ENCODE measurements at places on chromosomes 13 and 19.

- peak; percentile 31 for DNase-seq
Measured at GRCh38 chr13:43573361-43573740, 213.4 kb downstream of the ENOX1 start.

DNA sequence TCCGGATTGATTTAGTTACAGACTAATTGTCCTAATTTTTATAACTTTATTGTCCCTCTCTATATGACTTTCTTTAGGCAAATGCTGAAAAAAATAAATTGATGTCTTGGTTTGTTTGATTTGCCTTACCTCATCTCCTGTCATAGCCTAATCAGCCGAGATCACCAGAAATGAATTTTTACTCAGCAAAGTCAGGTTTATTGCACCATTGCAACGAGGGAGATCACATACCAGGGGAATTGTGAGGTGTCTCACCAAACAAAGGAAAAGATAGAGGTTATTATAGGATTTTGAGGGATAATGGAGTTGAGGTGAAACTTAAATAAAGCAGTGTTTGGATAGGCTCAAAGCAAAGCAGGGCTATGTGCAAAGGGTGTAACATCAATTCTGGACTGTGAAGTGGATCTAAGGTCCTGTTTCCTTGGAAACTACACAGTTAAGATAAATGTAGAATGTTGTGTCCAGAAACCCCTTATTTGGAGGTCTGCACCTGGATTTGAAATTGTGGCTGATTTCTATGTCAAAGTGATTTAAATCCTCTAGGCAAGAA, 372.6 kb downstream of the OXGR1 start:
- no peak for DNase-seq

GRCh38 chr19:52786078-52786463, 520 bp downstream of the ZNF600 start:
- no peak for DNase-seq

GRCh38 chr13:38141792-38142191, 207.9 kb upstream of the UFM1 start:
- peak; percentile 15 for DNase-seq

- no peak for DNase-seq
Measured at GRCh38 chr13:94515374-94515773, 35.9 kb upstream of the DCT start.

- DNase-seq, result no peak
Measured at GRCh38 chr19:37977992-37978391, 71.0 kb downstream of the SIPA1L3 start.

- no peak for DNase-seq
Measured at GRCh38 chr13:95497381-95497807, 55.1 kb upstream of the CLDN10 start.

- no peak for DNase-seq
Measured at GRCh38 chr13:22599156-22599555, 581.6 kb upstream of the SGCG start.

GRCh38 chr13:35747594-35747993, 271.1 kb upstream of the MAB21L1 start:
- no peak for DNase-seq

- peak; percentile 93 for DNase-seq
Measured at GRCh38 chr13:60158321-60158801, 5.4 kb downstream of the DIAPH3 start.

DNA sequence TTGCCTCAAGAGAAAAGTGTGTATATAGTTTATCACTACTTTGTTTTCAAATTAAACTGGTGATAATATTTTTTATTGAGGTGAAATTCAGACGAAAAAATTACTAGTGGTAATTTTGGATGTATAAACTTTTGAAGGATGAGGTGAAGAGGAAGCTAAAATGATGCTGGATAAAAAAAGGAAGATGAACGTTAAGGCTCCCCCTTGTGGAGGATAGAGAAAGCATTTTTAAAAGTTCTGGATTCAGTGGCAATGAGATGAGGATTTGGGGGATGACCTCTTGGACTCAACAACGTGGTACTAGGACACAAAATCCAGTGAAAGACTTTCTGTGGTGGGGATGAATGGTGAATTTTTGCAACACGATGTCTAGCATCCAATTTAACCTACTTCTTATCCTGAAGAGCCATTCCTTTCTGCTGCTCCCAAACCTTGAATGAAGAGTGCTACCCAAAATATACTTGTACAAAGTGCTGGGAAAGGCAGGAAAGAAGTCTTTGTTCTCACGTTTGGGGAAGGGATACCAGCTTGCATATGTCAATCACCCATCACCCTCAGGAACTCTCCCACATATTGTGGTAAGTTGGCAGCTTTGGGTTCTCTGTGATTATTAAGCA, 7.3 kb upstream of the SIGLEC5 start:
- no peak for DNase-seq

- no peak for DNase-seq
Measured at GRCh38 chr13:38053896-38054295, 184.3 kb upstream of the TRPC4 start.

GRCh38 chr19:9673912-9674662, 813 bp downstream of the ZNF562 start:
- DNase-seq, result no peak

DNA sequence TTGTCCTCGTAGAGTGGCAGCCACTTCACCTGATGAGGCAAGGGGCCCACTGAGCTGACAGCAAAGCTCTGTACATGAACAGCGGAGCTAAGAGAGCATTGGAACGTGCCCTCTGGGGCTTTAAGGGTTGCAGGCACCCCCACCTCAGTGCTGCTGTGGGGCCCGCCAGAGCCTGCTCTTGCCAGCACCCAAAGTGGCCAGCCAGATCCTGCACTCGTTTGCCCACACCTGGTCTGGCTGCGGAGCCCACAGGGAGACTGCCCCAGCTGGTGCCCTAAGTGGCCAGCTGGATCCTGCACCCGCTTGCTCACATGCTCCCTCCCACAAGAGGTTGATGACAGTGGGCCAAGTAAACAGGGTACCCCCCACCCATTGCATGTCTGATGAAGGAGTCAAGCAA, 783.4 kb upstream of the MIR17HG start:
- no peak for DNase-seq

DNA sequence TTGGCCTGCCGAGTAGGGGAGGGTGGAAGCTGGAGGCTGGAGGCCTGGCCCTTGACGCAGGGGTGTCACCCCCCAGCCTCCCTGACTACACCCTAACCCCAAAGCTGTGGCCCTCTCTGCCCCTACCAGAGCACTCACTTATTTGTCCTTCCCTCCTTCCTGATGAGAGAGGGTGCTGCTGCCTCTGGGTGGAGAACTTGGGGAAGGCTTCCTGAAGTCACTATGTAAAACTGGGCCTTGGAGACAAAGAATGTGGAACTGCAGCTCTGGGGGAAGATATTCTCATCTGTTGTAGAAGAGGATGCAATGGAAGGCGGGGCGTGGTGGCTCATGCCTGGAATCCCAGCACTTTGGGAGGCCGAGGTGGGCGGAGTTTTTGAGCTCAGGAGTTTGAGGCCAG, 485.2 kb downstream of the ZNF536 start:
- DNase-seq, result no peak

DNA sequence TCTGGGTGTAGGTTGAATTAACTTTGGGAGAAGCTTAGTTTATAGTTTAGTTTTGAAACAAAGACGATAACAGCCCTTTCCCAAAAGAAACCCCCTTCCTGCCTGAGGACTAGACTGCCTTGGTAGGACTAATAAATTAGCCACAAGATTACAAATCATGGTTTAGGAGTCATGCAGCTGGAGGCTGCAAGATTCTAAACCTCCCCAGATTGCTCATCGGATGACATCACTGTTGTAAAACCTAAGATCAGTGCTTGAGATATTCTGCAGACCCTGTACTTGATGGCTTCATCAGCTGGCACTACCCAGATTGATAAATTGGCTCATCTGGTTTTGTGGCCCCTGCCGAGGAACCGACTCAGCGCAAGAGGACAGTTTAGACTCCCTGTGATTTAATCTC, 35.9 kb upstream of the MPHOSPH8 start:
- no peak for DNase-seq

DNA sequence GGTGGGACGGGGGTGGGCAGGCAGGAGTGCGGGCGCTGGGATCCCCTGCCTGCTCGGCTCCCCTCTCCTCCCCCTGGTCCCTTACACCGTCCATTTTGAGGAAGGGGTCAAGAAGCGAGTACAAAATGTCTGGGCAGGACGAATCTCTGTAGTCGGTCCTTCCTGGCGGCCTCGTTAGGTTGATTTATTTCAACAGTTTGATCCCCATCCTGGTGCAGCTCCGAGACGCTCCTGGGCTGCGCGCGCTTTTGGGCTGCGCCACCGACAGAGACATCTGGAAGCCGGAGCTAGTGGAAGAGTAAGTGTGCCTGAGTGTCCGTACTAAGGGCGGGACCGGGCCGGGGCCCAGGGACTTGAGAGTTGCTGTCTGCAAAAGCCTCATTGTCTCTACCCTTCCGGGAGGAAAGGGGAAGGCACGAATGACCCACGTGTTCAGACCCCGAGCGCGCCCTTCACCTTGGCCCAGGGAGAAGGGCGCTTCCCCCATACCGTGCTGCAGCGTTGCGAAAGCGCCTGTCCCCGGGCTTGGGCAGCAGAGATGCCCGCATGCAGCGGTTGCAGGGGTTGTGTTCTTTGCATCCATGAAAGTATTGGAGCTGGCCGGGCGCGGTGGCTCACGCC, 1.8 kb downstream of the ZNF114 start:
- no peak for DNase-seq

GRCh38 chr19:7701654-7702457, at the start of gene FCER2:
Gene FCER2, minus strand, starts transcription at chr19:7702131. Its CDS starts 2,371 bp downstream, at chr19:7699760.
- DNase-seq, result no peak

DNA sequence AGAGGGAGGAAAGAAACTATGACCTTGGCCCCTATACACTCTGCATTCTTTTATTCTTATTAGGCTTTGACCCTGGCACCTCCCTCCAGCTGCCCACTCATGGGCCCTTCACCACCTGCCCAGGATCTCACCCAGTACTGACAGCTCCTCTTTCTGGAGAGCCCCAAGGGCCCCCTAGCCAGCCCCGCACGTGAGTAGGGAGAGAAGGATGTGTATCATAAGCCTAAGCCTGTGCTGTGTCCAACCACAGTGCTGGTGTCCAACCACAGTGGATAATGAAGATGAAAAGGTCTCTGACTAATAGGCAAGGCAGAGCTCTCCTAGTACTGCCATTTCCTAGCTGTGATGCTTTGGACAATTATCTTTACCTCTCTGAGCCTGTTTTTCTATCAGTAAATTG, 4.2 kb downstream of the DMRTC2 start:
- DNase-seq, result no peak

DNA sequence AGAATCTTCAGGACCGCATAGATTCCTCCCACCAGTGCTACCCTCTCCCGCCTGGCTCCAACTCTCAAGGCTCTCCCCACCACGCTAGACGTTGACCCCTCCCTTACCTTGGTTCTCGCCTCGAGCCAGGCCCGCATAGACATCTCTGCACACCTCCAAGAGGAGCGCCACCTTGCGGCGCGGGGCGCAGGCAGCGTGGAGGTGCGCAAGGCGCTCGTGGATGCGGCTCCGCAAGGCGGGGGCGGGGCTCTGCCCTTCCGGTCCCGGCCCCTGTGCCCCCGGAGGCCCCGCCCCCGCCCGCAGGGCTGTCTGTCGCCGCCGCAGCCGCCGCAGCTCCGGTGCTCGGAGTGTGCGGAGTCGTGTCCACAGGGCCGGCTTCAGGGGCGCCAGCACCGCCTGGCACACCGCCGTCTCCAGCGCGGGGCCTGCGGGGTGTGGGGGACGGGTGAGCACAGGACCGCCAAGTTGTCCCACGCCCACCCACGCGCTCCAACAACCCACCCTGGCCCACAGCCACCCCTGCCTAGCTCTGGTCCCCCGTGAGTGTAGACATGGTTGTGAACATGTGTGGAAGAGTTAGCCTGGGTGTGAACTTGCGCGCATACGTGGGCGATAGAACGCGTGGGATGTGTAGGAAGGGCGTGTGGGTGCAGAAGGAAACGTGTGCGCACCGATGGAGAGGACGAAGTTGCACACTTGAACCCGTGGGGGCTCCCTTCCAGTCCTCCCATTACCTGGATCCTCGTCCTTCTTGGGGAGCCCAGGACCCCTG, 8.1 kb downstream of the RINL start:
- no peak for DNase-seq

DNA sequence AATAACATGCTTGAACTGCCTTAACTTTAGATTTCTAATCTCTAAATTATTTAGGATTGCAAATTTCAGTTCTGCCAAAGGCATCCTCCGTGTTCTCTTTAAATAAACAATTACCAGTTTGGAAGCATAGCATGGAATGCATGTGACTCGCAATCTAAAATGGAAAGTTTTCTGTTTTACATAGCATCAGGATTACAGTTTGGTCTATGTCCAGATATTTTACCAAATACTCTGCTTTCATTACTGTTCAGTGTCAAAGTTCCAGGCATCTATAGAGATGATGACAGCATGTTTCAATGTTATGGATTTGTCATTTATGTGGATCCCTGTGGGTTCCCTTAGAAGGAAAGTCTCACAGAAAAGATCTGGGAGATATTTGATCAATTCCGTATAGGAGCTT, 16.8 kb downstream of the FLT1 start:
- no peak for DNase-seq

DNA sequence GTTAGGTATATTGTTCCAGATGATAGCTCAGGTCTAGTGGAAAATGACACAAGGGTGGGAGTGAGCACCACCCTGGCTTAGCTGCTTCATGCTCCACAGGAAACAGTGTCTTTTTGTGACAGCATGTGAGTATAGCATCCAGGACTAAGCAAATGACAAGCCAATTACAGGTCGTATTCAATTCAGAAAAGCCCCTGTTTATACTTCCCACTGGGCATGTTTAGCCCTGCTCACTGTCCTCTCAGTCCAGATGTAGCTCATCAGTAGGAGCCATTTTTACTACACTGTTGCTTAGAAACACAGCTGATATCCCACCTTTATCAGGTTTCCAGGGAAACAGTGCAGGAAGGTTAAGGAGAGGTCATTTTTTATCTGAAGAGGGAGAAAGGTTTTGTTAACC, 8.0 kb downstream of the ABHD13 start:
- DNase-seq, result no peak

DNA sequence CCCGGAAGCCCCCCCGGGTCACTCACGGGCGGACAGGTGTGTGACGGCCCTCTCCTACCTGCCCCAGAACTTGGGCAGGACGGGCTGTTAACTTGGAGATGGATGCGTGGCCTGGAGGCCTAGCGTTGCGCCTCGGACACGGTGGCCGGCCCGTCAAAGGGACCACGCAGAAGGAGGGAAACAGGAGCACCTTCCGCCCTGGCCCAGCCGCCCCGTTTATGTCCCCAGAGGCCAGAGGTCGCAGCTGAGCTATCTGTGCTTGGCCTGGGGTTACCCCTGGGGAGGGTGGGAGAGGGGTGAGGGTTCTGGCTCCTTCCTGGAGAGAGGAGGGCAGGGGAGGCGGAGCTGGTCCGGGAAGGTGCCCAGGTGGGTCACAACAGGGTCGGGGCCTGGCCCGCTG, 35.6 kb downstream of the GADD45B start:
- DNase-seq, result no peak
